Peyer's patch (tissue), 4 donors: ENCODE measurements at places on chromosomes 3 and 15.
A peak's percentile ranks its signal among the peaks of the same experiment; 100 is the strongest.

- no peak for DNase-seq
These were observed 180.8 kb downstream of the KCNAB1 start for GRCh38 chr3:156300929-156301840.

GRCh38 chr3:112061152-112061551 lies 25.0 kb upstream of the C3orf52 start:
- DNase-seq = no peak

DNA sequence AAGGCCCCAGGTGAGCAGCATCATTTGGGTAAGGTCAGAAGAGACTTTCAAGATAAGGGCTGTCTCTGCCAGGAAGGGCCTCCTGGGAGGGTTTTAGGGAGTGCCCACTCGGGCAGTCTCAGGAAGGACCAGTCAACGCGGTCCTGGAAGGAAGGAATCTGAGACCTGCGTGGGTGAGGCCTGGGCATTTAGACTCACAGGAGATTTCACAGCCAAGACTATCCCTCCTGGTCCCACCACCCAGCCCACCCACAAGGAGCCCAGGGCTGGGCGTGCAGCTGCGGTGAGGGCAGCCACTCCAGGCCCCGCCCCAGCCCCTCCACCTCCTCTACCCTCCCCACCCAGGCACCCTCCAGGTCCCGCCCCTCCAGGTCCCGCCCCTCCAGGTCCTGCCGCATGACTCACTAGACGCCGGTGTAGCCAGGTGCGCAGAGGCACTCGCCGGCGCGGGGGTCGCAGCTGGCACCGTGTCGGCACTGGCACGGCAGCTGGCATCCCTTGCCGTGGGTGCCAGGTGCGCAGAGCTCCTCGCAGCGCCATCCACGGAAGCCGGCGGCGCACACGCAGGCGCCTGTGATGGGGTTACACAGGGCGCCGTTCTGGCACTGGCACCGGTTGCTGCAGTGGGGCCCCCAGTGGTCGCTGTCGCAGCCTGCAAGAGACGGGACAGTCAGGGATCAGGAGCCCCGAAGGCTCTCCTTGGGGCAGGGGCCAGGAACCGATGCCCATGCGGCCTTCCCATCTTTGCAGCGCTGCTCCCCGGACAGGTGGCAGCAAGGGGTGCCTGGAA lies 112.7 kb downstream of the RAB11A start:
- DNase-seq = peak; percentile 56

DNA sequence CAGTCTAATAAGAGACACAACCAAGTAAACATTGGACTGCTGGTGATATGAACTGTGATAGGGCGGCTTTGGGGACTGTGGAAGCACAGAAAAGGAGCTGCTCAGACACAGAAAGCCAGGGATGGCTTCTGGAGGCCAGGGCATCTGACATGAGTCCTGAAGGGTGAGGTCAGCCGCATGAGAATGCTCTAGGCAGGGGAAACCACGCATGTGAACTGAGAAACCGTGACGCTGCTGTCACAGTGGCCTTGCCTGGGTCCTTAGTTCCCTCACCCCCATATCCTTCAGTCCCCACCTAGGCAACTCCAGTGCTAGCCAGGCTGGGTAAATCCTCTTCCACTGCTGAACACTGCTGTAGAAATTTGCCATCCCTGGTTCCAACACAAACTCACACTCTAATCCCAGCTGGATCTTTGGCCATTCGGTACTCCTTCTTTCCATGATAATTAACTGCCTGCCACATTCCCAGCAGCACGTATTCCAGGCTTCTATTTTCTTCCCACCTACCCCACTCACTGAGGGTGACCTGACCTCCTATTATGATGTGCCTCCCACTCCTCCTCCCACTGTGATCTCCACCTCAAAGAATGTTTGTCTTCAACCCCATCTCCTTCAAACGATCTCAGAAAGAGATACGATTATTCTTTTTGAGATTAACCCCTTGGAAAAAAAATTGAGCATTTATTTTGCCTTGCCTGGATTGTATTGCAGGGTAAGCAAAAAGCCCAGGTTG lies 31.4 kb downstream of the CRYGS start:
- DNase-seq = no peak

DNA sequence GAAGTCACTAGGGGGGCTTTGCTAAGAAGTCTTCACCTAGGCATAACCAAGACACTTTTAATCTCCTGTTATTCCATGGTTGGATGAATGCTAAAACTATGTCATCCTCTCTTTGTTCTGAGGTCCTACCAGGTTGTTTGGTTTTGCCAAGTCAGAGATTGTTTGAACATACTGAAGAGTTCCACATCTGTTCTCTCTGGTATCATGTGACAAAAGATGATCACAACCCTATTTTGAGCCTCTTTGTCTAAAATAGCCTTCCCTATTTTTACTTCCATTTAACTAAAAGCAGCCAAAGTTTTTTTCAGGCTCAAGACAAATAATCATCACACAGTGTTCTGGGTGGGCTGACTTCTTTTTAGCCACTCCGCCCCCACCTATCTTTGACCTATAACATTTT lies 218.4 kb upstream of the LMCD1 start:
- no peak for DNase-seq

GRCh38 chr3:100535610-100535943 lies 43.2 kb downstream of the TMEM45A start:
- no peak for DNase-seq

DNA sequence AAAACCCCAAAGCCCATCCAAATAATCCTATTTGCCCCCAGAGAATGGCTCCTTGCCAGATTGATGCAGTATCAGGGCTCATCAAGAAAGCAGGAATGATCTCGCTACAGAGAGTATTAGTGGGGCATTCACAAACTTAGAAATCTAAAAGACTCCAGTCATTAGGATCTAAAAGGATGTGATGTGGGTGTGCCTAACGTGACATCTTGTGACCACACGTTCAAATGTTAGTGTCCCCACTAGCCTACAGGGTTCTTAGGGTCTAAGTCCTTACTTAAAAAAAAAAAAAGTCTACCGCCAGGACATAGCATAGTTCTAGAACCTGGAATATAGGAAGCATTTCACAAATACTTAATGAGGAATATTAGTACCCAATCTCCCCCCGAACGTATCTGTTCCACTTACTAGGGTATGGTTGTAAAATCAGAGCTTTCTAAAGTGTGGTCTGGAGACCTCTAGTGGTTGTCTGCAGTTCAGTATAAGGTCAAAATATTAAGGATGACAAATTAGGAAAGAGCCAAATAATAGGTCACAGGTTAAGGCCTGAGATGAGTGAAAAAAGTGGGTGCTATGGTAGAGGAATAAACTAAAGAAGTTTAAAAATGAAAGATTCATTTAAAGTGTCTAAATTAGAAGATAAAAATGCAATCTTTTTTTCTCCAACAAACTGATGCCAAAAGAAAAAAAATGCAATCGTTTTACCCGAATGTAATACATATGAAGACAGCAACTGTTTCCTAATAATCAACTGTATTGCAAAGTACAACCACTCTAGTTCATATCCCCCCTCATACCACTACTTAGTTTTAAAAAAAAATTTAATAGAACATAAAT lies 4.2 kb upstream of the CHRM5 start:
- no peak for DNase-seq

GRCh38 chr3:109195815-109196214 lies 59.3 kb downstream of the C3orf85 start:
- no peak for DNase-seq
